Stimulated activated CD8-positive, alpha-beta memory T cell treated with anti-CD3 and anti-CD28 coated beads, Interleukin-15, amount 100 ng/mL, for 24 hours (primary cell): ENCODE measurements at places on chromosomes 2 and 18.

- no peak for DNase-seq
Observed at GRCh38 chr2:126707191-126707590, 51.2 kb downstream of the GYPC start.

GRCh38 chr2:43101751-43102150 lies 124.7 kb downstream of the ZFP36L2 start:
- no peak for DNase-seq

- no peak for DNase-seq
Observed at GRCh38 chr2:231886071-231886681, 40.0 kb downstream of the NPPC start.

- no peak for DNase-seq
Observed at GRCh38 chr2:23486684-23487075, 101.7 kb downstream of the KLHL29 start.

DNA sequence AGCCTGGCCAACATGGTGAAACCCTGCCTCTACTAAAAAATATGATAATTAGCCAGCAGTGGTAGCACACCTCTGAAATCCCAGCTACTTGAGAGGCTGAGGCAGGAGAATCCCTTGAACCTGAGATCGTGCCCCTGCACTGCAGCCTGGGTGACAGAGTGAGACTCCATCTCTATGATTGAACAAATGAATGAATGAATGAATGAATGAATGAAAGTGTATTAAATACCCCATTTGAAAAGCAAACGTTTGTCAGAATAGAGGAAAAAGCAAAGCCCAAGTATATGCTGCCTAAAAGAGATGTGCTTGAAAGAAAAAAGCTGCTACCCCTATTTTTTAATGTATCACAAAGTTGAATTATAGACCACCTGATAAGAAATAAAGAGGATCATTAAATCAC lies 89.1 kb upstream of the TTC27 start:
- DNase-seq: no peak

DNA sequence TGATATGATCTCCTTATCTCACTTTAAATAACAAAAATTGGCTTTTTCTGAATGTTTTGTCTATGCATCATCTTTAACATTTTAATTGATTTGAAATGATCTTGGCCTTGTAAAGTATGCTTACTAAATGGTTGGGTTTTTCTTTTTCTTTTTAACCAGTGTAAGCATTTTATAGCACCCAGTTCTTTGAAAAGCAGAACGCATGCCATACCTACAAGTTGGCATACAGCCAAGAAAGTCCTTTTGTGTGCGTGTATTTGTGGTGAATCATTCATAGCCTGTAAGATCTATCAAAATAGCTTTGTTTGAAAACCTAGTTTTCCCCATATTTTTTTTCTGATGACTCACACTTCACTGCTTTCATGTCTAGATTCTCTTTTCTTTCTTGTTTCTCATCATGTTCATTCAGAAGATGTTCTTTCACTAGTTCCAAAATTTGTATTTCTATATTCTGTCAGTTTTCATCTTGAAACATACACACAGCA lies 4.1 kb upstream of the VRK2 start:
- no peak for DNase-seq

GRCh38 chr2:33116799-33117198 lies 170.0 kb downstream of the LTBP1 start:
- no peak for DNase-seq

DNA sequence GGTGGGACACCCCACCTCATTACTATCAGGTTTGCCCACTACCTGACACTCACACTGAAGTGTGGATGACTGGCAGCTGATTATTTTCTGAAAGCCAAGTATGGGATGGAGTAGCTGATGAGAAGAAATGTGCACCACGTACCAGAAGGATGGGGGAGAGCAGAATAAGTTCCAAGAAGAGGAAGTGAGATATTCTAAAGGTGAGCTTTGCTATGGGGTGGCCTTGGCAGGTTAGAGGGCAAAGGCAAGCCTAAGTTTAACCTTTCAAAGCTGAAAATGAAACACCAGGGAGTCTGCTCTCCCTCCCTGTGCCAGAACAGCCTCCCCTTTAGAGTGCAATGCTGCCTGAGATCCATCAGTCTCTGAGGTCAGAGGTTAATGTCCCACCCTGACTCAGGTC lies 196.1 kb upstream of the OSR1 start:
- no peak for DNase-seq

GRCh38 chr2:203743441-203743981 lies 37.1 kb downstream of the CD28 start:
- DNase-seq: no peak

GRCh38 chr2:43592443-43592842 lies 3.4 kb downstream of the THADA start:
- DNase-seq: no peak

DNA sequence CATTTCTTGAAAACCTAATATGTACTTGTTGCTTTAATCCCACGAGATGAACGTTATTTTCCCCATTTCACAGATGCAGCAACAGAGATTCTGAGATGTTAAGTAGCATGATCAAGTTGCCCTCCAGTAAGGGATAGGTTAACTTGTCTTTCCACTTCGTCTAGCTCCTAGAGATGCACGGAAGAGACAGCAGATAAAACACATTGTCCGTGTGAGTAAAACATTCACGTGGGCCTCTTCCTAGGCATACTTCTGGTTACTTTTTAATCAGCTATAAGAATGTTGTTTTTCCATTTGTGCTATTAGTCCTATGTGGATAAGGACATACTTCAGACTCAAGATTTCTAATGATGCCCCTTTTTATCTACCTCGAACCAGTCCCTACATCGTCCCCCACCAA lies 1.2 kb upstream of the ARHGAP28 start:
- no peak for DNase-seq

DNA sequence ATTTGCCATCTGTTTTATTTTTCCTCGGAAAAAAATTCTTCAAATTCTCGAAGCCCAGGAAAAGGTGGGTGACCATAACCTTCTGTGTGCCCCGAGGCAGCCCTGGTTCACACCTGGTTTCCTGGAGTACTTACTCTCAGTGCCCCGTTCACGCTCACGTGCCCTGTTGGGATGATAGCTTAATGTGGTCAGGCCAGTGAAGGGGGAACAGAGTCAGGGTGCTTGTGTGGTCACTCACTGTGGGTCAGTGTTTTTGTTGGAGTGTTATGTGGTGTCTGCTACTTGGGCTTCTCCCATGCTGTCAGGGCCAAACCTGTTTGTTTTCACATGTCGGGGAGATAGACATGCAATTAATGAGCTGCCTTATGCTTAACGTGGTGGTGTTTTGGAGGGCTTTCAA lies 78.1 kb downstream of the MAP4K4 start:
- no peak for DNase-seq

- DNase-seq: no peak
Observed at GRCh38 chr18:4677006-4677405, 221.9 kb upstream of the DLGAP1 start.

DNA sequence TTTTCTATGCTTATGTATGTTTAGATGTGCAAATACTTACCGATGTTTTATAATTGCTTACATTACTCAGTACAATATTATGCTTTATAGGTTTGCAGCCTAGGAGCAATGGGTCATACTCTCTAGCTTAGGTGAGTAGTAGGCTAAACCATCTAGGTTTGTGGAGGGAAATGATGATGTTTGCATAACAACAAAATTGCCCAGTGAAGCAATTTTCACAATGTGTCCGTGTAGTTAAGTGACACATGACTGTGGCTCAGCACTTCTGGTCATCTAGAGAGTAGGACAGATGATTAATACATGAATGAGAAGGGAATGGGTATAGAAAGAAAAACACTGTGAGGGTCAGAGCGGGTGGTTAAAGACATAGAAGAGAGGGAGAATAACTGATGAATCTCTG lies 2116.2 kb upstream of the PIK3C3 start:
- no peak for DNase-seq

DNA sequence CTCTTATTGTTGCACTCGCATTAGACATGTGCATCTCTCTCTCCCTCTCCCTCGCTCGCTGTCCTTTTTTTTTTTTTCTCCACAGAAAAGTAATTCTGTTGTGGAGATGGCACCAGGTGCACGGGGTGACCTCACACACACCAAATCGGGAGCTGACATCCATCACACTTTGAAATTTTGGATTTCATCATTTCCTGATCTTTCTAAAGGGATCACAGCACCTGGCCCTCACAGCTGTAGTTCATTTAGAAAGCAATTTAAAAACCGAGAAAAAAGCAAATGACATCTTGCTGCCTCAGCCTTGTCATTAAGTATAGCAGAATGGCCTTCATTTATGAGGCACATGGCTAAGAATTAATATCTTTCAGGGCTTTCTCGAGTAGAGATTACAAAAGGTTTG lies 717.2 kb downstream of the RNF144A start:
- no peak for DNase-seq

DNA sequence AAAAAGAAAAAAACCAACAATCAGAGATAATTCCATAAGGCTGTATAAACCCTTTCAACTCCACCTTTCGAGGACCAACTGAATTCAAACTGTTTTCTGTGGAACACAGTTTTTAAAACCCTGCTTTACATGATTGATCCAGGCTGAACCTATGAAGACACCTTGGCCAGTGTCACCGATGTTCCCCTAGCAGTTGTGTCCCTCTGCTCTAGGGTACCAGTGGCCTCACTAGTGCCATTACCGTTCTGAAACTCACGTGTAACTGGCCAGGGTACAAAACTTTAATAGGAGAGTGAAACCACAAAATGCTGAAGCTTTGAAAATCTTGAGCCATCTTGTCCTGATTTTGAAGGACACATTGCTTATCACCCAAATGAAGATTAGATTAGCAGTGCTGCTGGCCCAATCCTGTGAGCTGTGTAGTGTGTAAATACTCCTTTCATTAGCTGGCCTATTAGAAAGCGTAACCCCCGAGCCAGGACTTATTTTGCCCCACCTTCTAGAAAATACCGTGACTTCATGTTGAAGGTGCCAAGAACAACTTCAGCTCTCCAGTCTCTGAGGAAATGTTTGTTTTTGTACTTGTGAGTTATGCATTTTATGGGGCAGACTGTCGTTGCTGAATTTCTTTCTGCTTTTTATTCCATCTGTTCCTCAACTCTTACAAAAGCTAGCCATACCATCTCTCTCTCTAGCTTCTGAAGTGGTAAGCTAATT lies 147.8 kb upstream of the MAP3K20 start:
- DNase-seq: no peak

- no peak for DNase-seq
Observed at GRCh38 chr18:62186499-62186773, 420 bp downstream of the PIGN start.

DNA sequence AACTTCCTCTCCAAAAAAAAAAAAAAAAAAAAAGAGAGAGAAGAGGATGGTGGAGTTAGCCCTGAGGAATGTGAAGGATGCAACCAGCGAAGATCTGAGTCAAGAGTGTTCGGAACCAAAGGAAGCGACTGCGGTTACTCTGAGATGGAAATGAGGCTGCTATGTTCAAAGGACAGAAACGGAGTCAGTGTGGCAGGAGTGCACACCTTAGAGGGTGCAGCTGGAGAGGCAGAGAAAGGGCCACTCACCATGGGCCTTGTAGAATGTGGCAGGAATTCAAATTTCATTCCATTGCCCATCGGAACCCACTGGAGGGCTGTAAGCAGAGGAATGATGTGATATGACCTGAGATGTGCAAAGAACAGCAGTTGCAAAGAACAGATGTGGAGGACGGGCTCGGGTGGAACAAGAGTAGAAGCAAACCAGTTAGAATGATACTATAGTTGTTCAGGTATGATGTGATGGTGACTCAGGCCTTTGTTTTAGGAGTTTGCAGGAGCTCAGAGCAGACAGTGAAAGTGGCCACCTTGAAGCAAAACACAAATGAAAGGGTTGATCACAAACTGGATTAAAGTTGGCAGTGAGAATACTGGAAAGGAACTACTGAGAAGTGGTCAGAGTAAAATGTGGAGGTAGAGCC lies 22.6 kb downstream of the ITGA6 start:
- no peak for DNase-seq

- DNase-seq: no peak
Observed at GRCh38 chr2:176455816-176456291, 186.6 kb downstream of the MTX2 start.

GRCh38 chr18:73717570-73717969 lies 430.1 kb downstream of the FBXO15 start:
- no peak for DNase-seq

GRCh38 chr18:75474332-75474731 lies 46.8 kb upstream of the SMIM21 start:
- no peak for DNase-seq

DNA sequence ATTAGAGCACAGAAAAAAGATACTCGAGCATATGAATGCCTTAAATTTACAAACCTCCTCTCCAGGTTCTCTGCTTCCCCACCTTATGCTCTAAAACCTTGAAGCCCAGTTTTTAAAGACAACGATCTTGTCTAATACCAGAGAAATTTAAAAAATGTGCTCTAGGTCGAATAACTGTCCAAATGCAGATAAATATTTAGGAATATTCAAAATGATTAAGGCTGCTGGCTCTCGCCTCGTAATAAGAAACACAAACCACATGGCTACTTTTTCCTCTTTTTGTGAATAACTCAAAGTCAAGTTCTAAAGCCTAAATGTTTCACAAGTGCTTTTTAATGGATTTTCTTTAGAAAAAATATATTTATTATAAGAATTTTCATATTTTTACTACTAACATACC lies 101.3 kb downstream of the SATB2 start:
- no peak for DNase-seq

- DNase-seq: no peak
Observed at GRCh38 chr2:178328037-178328436, 122.9 kb downstream of the PRKRA start.

DNA sequence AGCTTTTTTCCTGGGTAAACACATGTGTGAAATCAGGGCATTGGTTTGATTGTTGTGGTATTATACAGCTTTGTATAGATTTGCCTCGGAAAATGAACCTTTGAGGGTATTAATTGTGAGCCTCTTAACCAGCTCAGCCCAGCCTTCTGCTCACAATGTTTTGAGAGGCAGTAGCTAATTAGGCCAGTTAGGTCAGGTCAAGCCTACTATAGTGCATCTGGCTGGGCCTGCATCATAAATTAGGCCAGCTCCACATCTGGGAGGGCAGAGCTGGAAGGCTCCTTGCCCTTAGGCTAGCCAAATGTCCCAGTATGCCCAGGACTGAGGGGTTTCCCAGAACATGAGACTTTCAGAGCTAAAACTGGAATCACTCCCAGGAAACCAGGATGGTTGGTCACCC lies 43.0 kb downstream of the LRATD1 start:
- DNase-seq: no peak

- no peak for DNase-seq
Observed at GRCh38 chr18:27762054-27762453, 414.9 kb downstream of the CDH2 start.

DNA sequence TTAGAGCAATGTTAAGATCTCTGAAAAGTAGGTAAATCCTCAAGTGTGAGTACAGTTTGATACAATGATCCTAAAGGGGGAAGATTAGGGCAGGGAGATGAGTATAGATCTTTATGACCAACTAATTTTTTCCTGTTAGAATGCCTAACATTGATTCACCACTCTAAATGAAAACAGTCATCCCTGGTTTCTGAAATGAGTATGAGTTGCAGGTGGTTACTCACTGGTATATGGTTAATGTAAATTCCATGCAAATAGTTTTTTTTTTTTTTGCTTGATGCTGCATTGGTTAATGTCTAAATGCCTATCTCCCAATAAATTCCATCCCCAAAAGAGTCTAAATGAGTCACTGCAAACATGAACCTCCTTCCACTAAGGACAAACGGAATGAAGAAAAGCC lies 55.0 kb upstream of the SERPINB2 start:
- no peak for DNase-seq

GRCh38 chr2:118309946-118310680 lies 221.8 kb downstream of the INSIG2 start:
- DNase-seq: peak; percentile 31
